ENCODE measurements at places on chromosomes 11 and 22.

- no peak for DNase-seq
Observed at GRCh38 chr22:25210793-25211192, 8.6 kb upstream of the CRYBB2 start.

DNA sequence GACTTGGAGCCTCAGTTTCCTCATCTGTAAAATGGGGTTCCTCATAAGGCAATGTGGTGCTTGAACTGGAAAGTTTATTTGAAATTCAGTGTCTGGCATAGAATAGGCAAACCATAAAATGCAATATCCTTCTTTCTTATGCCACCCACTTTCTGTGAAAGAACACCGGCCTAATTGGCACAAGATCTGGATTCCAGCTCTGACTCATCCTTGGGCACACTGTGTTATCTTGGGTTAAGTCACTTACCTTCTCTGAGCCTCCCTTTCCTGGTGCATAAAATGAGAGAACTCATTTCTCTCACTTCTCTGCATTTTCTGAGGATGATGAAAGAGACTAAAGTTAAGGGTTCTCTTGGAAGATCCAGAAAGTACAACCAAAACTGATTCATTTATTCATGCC lies 5.1 kb downstream of the INSC start:
- peak; percentile 55 for DNase-seq

DNA sequence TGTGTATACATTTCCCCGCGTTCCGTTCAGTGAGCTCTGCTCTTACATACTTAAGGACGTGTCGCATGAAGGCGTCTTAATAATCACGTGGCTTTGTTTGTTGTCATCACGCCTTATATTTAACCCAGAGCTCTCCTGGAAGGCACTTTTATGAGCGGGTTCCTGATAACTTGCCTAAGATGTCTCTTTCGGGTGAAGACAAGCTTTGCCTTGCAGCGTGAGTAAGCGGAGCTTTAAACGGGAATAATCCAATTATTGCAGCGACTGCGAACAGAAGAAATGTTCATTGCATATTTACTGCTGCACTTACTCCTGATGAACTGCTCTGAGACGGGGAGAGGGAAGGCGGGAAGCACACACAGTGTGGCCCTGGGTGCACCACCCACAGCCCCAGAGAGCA lies 1128.2 kb downstream of the BRD1 start:
- DNase-seq, result no peak

- no peak for DNase-seq
Observed at GRCh38 chr11:72519220-72519881, 85.0 kb upstream of the CLPB start.

- no peak for DNase-seq
Observed at GRCh38 chr11:123460012-123460700, 30.1 kb downstream of the GRAMD1B start.

GRCh38 chr11:115181538-115181937 lies 322.7 kb downstream of the CADM1 start:
- DNase-seq, result no peak

DNA sequence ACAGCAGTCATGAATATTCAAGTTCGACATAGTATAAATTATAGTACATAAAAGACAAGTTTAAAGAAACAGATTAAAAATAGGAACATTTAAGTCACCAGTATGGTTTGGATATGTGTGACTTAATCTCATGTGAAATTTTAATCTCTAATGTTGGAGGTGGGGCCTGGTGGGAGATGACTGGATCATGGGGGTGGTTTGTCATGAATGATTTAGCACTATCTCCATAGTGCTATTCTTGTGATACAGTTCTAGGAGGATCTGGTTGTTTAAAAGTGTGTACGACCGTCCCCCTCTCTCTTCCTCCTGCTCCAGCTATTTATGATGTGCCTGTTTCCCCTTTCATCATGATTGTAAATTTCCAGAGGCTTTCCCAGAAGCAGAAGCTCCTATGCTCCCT lies 3.3 kb downstream of the KDM4E start:
- DNase-seq, result no peak

- no peak for DNase-seq
Observed at GRCh38 chr11:76607431-76607830, 63.1 kb downstream of the LRRC32 start.

- peak; percentile 76 for DNase-seq
Observed at GRCh38 chr11:84390441-84391078, 1104.4 kb upstream of the CCDC90B start.

DNA sequence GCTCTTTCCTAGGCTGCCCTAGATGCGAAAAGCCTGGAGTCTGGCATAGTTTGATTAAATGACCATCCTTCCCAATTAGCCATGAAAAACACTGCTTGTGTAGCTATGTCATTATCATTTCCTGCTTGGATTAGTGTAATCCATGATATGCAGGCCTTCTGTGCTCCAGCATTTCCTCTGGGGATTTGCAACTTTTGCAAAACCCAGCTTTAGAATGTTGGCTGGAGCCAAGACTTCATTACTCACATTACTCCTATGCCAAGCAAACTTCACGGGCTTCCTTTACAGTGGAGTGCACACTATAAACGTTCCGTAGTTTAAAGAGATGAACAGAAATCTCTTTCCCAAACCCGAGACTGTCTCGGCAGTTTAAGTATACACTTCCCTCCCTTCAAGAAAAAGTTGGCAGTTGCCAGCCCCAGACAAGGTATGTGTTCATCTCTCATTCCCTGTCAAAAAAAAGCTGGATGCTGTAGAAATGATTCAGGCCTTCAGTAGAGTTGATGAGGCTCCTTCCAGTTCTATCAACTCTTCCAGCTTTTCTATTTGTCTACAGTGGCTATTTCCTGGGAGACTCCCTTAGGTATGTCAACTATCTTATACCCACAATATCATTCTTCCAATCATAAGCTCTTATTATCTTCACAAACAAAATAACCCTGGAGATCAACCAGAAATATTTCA lies 180.0 kb downstream of the MAML2 start:
- no peak for DNase-seq

GRCh38 chr11:87575088-87575487 lies 537.4 kb downstream of the TMEM135 start:
- DNase-seq, result no peak

DNA sequence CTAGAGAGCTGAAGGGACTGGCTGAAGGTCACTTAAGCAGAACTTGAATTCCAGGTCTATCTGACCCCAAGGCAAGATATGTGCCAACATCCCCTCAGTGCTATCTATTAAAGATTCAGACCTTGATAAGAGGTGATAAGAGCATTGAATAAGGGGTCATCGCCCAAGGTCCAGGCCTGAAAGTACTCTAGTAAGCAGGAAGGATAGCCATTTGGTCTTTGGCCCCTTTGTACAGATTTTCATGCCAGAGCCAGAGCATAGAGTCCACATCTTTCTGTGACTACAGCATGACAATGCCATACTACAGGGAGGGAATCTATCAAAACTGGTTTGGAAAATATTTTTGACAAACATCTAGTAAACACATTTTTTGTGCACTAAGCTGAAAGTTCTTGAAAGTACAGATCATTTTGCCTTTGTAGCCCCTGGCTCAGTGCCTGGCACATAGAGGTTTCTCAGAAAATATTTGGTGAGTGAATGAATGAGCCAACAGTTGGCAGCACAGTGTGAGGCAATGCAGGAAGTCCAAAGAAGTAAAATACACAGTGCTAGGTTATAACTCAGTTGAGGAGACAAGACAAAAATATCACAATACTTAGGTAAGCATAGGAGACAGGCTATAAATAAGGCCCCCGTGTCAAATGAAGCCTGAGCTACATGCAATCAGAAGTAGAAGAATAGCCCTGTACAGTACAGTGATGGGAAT lies 15.1 kb upstream of the RRAS2 start:
- peak; percentile 75 for DNase-seq

DNA sequence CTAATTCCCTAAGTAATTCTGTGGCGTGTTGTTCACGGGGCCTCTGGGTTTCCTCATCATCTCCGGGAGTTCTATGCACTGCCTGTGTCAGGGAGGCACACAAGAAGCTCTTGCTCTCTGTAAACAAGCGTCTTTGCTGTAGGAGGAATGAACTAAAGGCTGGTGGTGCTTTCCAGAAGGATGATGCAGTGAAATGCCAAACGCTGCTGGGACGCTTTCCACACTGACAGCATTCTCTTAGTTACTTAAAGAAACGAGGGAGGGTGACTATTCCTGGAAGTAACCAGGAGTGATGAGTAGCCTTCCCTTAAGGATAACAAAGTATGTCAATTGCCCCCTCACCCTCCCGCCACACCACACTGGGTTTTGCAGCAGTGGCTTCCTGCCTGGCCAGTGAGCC lies 38.5 kb upstream of the NUP50 start:
- peak; percentile 30 for DNase-seq

DNA sequence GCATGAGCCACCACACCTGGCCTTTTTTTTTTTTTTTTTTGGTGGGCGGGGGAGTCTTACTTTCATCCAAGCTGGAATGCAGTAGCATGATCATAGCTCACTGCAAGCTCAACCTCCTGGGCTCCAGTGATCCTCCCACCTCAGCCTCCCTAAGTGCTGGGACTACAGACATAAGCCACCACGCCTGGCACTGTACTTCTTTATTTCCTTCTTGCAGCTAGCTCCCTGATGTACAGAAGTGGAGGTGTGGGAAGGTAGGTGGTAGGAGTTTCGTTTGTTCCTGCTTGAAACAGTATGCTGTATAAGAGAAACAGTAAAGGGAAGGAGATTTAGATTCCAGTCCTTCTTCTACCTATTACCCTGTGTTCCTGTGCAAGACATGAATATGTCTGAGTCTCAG lies 72.1 kb downstream of the WNT11 start:
- no peak for DNase-seq

DNA sequence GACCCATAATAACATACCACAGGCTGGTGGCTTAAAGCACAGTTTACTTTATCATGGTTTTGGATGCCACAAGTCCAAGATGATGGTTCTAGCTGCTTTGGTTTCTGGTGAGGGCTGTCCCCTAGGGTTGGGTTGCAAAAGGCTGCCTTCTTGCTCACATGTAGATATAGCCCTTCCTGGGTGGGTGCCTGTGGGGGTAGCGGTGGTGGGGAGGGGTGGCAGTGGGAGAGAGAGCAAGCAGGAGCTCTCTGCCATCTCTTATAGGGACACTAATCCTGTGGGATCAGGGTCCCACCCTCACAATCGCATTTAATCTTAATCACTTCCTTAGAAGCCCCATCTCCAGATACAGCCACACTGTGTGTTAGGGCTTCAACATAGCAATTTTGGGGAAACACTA lies 245.0 kb downstream of the TBC1D22A start:
- DNase-seq, result no peak

GRCh38 chr22:44132724-44133123 lies 48.0 kb upstream of the PARVG start:
- DNase-seq, result no peak

DNA sequence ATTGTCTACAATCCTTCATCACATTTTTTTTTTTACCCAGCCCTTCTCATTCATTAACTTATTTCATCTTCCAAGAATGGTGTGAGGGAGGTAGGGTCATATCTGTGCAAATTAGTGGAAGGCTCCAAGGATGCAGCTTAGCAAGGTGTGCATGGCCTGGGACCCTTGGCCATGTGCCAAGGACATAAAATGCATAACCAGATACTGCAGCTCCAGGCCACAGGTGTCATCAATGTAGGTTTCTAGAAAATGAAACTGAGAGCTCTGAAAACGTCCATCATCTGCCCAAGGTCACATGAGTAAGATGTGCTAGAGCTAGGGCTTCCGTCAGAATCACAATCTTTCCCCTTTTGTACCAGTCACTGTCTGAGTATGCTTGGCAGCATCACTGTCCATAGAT lies 29.8 kb downstream of the ANKK1 start:
- no peak for DNase-seq

DNA sequence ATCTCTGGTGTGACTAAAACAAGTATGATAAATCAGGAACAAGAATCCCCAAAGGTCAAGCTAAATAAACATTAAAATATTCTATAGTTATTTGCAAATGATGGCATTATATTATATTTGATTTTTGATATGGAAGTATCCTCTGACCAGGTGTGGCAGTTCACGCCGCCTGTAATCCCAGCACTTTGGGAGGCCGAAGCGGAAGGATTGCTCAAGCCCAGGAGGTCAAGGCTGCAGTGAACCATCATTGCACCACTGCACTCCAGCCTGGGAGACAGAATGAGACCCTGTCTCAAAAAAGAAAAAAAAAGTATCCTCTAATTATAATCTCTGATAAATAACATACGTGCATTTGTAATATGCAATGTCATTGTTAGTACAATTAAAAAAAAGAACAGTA lies 6.6 kb upstream of the POU2AF3 start:
- no peak for DNase-seq

DNA sequence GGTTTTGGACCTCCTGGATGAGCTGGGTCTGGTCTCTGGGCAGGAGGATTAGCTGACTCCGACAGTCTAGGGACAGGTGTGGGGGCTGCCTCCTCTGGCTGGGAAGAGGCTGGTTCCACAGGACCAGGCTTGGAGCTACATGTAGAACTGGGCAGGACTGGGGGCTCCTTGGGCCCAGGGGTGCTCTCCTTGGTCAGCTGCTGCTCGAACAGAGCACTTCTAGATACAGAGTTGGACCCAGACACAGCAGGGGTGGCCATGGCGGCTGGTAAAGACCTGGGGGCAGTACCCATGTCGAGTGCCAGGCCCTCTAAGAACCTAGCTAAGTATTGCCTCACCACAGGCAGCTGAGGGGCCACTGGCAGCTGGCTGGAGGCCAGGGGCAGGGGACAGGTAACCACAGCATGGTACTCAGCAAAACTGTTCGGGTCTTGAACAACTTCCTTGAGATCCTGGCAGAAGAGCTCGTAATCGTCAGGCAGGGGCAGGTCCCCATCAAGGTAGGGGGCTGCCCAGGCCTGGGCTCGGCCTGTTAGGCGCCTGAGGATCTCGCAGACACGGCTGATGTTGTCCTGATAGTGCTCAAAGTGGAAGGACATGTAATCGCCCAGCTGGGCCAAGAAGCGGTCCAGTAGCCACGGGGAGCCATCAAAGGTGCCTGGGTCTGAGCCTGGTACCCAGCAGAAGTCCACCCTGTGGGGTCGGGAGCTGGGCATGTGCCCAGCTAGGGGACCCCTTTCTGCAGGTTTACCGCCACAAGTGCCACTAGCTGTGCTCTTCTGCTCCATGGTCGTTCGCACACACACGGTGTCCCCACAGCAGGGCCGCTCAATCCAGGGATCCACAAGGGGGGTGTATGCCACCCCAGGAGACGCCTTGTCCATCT lies 3.1 kb downstream of the GNB1L start:
- no peak for DNase-seq

- DNase-seq, result no peak
Observed at GRCh38 chr22:31019191-31019930, 50.3 kb downstream of the TUG1 start.

- no peak for DNase-seq
Observed at GRCh38 chr11:134499990-134500389, 87.9 kb upstream of the B3GAT1 start.

All from kidney tubule cell (primary cell).